ENCODE measurements at places on chromosomes 1 and 21.

DNA sequence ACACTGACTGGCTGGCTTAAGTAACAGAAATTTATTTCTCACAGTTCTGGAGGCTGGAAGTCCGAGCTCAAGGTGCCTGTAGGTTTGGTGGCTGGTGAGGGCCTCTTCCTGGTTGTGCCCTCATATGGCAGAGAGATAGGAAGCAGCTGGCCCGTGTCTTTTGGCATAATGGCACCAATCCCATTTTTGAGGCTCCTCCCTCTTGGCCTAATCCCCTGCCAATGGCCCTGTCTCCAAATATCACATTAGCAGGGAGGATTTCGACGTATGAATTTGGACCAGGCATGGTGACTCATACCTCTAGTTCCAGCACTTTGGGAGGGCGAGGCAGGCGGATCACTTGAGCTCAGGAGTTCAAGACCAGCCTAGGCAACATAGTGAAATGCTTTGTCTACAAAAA is 37.4 kb downstream of the AGPAT3 start:
- DNase-seq = no peak

- DNase-seq = no peak
Observed at GRCh38 chr1:19780267-19780877, 19.3 kb downstream of the TMCO4 start.

DNA sequence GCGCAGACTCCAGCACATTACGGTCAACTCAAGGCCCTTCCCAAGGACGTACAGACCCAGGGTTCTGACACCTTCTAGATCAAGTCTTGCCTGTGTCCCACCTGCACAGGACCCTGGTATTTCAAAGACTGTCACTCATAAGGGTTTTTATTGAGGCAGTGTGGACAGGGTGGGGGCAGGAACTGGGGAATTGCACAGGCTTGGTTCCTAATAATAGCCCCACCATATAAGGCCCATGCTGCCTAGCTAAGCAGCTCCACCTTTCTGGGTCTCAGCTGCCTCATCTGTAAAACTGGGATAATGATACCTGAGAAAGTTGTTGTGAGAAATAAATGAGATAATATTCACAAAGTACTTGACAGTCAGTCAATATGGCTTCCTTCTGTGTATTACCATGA is 55.3 kb upstream of the PUM1 start:
- DNase-seq = no peak

GRCh38 chr1:219441884-219442283 is 171.0 kb downstream of the ZC3H11B start:
- DNase-seq = no peak

GRCh38 chr1:86756062-86756406 is 51.7 kb downstream of the SH3GLB1 start:
- no peak for DNase-seq

DNA sequence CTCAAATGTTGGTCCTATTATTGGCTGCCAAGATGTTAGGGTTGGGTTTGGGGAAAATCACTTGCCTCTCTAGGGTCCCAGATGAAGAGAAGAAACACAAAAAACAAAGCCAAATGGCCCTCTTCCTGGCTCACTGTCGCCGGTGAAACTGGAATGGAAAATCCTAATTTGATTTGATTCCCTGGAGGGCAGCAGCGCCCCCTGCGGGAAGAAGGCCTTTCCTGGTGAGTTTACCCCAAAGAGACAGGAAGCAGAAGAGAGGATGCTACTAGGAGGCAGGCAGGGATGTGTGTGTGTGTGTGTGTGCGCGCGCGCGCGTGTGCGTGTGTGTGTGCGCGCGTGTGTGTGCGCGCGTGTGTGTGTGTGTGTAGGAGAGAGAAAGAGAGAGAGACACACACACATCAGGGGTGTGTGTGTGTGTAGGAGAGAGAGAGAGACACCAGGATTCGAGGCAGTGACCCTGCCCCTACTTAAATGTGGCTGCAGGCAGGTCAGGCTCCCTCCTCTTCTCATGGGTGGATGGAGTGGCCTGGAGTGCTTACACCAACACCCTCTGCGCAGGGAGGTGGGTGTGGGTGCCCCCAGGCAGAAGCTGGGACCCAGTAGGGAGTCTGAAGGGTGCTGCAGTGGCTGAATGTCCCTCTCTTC is 3.1 kb upstream of the SELENON start:
- DNase-seq = peak; percentile 65

DNA sequence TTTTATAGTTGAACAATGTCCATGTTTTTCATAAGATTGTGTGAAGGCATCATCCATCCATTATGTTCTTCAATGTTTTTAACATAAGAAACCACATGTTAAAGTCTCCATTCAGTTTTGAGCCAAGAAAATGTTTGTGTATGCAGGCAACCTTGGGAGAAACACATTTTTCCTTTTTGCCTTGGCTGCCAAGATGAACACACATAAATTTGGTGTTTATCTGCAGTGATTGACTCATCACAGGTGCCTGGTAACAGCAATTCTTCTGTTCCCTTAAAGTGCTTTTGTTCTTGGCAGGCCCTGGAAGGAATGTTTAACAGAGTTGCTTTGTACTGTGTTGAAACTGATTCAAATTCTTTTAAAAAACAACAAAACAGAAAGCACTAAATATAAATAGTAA is 709.9 kb upstream of the ADGRL4 start:
- no peak for DNase-seq

- DNase-seq = no peak
Observed at GRCh38 chr1:187051618-187052232, 223.0 kb downstream of the PLA2G4A start.

DNA sequence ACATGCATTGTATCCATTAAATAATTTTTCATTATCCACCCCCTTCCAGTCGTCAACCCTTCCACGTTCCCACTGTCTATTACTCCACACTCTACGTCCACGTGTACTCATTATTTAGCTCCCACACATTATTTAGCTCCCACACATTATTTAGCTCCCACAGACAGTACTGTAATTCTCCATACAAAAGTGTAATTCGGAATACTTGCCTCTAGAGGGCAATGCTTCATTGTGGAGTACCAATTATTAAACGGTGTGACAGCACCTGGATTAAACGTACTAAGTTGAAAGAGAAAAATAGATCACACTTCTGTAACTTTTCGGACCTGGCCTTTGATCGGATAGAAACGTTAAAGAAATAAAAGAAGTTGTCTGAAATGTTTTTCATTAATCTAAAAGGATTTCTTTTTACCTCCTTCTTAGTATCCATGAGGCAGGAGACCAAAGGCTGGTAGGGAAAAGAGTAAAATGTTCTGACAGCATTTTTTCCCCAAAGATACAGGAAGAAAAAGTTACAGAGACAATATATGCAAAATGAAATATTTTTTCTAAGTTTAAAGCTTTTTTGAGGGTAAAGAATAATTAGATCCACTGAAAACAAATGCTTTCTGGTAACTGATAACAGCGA is 99.2 kb downstream of the LHX8 start:
- no peak for DNase-seq

DNA sequence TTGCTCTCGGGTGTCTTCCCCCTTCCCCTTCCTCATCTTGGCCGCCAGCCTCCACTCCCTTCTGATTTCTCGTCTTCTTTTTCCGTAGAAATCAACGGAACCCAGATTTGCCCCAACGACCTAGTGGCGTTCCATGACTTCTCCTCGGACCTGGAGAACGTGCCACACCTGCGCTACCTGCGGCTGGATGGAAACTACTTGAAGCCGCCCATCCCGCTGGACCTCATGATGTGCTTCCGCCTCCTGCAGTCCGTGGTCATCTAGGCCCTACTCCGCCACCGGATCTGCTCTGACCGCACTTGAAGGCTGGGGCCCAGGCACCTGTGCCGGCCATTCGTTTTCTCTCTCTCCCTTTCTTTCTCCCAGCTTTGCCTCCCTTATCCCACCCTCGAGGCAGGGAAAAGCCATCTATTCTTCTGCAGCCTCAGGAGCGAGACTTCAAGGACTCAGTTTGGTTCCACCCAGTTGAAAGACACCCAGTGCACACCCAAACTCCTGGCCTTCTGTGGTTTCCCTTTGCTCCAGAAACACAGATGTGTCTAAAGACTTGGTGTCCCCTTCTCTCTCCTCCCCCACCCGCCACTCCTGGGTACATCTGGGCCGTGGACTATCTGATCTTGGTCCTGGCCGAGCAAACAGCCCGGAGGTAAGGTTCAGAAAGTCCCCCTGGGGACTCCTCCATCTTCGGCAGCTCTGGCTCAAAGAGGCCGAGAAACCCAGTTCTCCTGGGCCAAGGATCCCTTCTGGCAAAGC is 7.2 kb upstream of the OPTC start:
- DNase-seq = no peak

- DNase-seq = no peak
Observed at GRCh38 chr1:58155418-58156123, 391.0 kb downstream of the OMA1 start.

- DNase-seq = no peak
Observed at GRCh38 chr1:39508857-39509305, 17.4 kb downstream of the BMP8A start.
